CD4-positive, alpha-beta T cell treated with Interleukin-15 for 1 hour (primary cell): ENCODE measurements at places on chromosomes 6 and 20.

- no peak for DNase-seq
These were observed 108.1 kb downstream of the DLL1 start for GRCh38 chr6:170182781-170183120.

GRCh38 chr20:63750807-63751470 is 11.4 kb downstream of the SLC2A4RG start:
- DNase-seq, result peak; percentile 59

- no peak for DNase-seq
These were observed 3.9 kb downstream of the OSBPL2 start for GRCh38 chr20:62242176-62242575.

DNA sequence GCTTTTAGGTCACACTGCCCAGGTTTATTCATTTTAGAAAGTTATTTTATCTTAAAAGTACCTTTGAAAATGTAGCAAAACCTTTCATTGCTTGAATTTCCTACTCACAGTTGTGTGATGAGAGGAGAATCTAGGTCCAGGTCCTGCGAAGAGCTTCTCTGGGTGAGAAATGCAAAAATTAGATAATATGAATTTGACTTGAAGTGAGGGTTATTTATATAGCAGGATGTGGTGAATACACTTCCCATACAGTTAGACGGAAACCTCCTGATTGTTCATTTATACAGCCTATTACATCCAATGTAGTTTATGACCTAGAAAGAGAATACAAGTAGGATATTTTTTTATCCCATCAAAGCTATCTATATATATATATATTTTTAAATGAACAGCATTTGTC is 30.5 kb downstream of the CDKAL1 start:
- no peak for DNase-seq

DNA sequence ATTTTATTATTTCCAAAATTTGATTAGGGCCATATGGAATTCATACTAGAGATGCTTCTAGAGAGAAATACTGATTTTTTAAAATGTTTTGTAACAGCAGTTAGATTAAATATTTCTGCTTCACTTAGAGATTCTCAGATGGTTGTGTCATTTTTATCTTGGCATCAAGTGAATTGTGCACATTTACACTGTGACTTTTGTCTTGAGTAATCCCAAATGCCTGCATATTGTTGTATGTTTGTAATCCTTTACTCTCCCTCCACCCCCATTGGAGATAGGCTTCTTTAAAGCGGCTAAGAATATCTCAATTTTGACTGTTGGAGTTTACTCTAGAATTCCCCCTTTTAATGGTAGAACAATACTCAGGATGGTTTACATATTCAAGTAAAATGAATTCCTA is 19.0 kb downstream of the STX16 start:
- DNase-seq, result no peak

- DNase-seq, result no peak
These were observed 62.4 kb downstream of the PRSS35 start for GRCh38 chr6:83574783-83575182.

DNA sequence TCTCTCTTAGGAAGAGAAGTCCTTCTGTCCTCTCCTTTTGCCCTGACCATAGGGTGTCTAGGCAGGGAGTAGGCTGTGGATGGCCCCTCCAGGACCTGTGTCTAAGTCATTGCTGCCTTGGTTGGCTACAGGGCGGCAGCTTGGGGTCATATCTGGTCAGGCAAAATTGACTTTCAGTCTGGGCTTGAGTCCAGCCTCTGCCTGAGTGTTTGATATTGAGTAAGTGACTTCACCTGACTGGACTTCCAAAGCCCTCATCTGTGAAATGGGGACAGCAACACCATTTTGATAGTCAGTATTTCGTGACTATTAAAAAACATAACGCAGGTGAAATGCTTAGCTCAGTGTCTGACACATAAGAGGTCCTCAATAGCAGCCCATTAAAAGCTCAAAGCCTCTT is 4.6 kb downstream of the TGM3 start:
- DNase-seq, result no peak

GRCh38 chr6:116291701-116292396 is 12.1 kb upstream of the TSPYL1 start:
- no peak for DNase-seq

GRCh38 chr6:3312604-3313231 is 54.0 kb downstream of the PSMG4 start:
- DNase-seq, result no peak

GRCh38 chr6:162200945-162201690 is 526.4 kb downstream of the PRKN start:
- no peak for DNase-seq

DNA sequence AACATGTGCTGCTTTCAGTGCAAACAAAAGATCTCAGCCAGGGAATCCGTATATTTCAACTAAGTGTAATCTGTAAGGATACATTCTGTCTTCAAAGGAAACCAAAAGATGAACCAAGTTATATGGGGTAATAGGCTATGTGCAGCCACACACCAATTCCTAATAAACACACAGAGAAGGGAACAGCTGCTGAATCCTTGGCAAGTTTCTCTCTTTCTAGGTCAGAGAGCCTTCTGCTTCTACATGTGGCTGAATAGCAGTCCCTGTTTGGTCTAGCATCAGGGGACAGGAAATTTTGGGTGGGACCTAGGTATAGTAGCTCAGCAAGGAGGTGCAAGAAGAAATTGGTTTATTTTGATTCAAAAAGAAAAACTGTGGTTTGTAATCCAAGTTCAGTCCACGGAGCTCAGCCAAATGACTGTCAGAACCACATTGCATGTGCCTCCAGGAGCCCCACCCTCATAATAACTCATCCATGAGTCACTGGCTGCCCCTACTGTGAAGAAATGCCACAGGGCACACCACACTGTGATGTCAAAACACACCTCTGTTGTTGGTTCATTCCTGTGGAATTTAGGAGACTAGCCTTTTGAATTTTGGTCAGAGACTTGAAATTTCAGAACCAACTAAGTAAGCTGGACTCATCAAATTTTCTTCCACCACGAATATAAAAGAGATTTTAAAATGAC is 21.1 kb downstream of the SPTLC3 start:
- DNase-seq, result no peak

- no peak for DNase-seq
These were observed 50.0 kb upstream of the ECI2 start for GRCh38 chr6:4185419-4185818.

DNA sequence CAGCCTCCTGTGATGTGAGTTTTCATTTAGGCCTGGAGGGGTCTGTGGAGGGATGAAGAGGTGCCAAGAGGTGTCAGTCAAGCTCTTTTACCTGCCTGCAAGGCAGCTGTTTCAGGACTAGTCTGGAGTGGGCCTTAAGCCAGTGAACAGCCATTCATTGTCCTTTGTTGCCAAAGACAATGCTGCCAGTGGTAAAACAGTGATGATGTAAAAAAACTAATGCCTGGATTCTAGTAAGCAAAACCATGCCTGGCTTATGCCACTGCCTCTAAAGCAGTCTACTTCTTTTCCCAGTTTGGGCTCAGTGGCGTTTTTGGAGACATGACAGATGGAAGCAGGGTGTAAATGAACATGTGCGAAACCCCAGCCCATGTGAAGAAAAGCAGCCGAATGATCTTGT is 93.5 kb upstream of the KCNK16 start:
- DNase-seq, result no peak

GRCh38 chr20:58985656-58986055 is 4.6 kb downstream of the NELFCD start:
- no peak for DNase-seq

DNA sequence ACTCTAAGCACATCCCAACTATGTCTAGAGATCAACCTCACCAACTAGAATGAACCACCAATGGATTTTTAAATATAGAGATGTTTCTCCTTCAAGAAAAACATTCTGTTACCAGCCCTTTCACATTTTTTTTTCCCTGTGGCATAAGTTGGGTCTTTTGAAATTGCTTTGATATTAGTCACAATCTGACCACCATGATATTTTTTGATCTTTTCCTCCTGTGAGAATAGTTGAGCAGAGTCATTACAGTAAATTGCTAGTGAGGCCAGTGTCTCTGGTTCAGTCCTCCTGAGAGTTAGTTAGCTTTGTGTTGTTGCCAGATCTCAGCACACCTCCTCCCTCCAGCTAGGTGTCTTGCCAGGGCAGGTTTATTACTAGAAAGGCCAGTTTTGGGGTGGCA is 79.7 kb upstream of the MYLIP start:
- no peak for DNase-seq

- no peak for DNase-seq
These were observed 84.4 kb downstream of the UNC5CL start for GRCh38 chr6:40954446-40955177.

GRCh38 chr6:53112404-53112803 is 36.2 kb downstream of the GCM1 start:
- no peak for DNase-seq

- no peak for DNase-seq
These were observed 141.8 kb downstream of the TMEM200A start for GRCh38 chr6:130507666-130508028.

DNA sequence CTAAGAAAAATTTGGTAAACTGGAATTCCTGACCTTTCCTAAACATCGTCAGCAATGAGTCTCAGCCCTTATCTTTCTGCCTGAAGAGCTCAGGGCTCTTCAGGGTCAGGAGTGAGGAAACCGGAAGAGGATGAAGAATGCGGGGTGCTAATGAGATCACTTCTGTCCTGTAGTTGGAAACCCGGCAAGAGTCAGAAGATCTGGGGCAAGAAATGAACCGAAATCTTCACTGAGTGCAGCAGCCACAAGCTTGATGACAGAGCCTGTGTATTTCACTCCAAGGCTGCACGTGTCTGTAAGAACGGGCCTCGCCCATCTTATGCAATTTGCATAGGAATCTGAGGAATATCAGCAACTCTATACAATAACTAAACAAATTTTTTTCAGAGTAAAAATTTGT is 60.4 kb upstream of the QKI start:
- DNase-seq, result peak; percentile 49

DNA sequence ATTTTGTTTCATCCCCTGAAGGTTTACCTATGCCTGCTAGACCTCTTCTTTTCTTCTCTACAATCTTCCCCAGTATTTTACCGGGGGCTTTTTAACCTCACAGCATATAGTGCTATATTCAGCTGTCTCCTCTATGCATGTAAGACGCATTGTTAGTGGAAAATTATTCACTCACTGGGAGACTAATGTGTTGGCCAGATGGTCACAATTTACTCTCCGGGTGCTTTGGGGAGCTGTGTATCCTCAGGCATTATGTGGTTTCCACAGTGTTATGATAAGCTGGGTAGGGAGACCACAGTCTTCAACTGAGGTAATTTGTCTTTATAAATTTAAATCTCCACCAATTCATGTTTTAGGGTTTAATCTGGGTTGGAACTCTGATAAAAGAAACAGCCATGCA is 553.8 kb upstream of the PTCHD4 start:
- DNase-seq, result no peak

DNA sequence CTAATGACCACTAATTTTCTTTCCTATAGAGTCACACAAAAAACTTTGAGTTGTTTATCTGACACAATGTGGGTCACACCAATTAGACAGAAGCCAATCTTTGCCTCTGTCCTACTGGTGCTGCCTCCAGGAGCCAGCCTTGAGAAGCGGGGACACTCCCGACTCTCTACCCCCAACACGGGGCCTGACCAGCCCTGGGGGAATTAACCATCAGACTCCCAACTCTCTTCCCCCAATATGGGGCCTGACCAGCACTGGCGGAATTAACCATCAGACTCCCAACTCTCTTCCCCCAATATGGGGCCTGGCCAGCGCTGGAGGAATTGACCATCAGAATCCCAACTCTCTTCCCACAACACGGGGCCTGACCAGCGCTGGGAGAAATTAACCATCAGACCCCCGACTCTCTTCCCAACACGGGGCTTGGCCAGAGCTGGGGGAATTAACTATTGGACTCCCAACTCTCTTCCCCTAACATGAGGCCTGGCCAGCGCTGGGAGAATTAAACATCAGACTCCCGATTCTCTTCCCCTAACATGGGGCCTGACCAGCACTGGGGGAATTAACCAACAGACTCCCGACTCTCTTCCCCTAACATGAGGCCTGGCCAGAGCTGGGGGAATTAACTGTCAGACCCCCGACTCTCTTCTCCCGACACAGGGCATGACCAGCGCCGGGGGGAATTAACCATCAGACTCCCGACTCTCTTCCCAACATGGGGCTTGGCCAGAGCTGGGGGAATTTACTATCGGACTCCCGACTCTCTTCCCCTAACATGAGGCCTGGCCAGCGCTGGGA is 12.5 kb downstream of the CST7 start:
- no peak for DNase-seq

- no peak for DNase-seq
These were observed 772 bp downstream of the SESN1 start for GRCh38 chr6:109093732-109094415.

- no peak for DNase-seq
These were observed 178.4 kb downstream of the TSHZ2 start for GRCh38 chr20:53150532-53150931.

DNA sequence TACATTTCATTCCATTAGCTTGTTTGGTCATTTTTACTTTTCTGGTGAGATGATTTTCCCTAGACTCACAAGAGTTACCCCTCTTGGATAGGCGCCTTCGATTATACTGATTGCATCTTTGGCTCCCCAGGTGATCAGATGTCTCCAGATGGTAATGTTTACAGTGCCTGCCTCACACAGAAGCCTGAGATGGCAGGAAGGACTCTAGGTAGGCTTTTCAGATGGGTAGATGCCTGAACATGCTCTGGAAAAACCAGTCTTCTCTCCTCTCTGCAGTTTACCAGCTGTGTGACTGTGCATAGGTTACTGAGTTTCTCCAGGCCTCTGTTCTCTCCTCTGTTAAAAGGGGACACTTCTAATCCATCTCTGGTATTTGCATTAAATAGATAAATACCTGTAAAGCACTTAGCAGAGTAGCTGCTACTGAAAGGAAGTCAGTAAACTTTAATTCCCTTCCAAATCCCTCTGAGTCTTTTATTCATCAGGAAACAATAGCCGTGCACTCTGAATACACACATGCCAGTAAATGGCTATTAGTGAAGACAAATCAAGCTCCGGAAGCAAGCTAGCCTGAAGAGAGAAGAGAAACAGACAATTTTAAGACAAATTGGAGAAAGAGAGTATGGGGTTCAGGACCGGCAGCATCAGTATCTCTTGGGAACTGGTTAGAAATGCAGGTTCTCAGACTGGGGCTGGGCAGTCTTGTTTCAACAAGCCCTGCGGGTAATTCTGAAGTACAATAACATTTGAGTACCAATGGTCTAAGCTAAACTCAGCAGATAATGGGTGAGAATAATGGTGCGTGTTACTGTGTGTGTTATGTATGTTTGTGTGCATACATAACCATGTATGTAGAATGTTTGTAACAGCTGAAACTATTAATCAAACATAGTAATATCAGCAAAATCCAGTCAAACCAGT is 139.4 kb downstream of the UST start:
- DNase-seq, result no peak

DNA sequence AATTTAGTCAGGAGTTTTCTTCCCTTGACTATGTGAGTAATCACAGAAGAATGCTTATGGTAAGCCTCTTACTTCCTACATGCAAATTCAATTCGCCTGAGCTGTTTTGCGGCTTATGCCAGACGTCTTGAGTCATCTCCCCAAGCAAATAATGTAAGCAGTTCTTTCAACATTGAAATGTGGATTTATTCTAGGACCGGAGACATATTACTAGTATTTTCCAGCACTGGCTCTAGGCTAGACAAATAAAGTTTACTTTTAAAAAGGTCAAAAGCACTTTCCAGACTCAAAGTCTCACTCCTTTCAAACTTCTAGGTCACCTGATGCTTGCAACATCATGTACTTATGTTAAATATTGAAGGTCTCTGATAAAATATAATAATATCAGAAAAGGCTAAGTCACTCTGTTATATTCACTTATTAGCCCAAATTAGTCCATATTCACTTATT is 38.1 kb upstream of the NOX3 start:
- DNase-seq, result no peak

- DNase-seq, result no peak
These were observed 81.7 kb upstream of the PDE10A start for GRCh38 chr6:165744555-165745228.
